Activated CD4-positive, alpha-beta T cell treated with anti-CD3 and anti-CD28 coated beads, Interleukin-2, Interleukin-4, amounts not matched to agents 100 ng/mL and 50 ng/mL, durations not matched to agents 16 hours and 8 hours (primary cell): ENCODE measurements at places on chromosomes 13 and 19.

DNA sequence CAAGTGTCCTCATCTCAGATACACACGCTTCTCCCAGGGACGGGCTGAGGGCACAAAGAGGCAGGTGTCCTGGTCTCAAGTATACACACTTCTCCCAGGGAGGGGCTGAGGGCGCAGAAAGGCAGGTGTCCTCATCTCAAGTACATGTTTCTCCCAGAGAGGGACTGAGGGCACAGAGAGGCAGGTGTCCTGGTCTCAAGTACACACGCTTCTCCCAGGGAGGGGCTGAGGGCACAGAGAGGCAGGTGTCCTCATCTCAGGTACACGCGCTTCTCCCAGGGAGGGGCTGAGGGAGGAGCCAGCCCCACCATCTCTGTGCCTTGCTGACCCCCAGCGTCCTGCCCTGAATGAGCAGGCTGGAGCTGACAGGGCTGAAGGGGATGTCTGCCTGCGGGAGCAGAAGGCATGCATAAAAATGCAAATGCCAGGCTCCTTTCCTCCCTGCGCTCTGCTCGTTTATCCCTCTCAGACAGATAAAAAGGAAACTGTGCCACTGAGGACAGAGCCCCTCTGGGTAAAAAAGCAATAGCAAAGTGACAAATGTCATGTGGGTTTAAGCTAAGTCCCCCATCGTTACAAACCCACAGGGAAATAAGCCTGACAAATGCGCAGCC, 96.1 kb upstream of the UQCRFS1 start:
- DNase-seq = no peak

GRCh38 chr13:46561691-46562090, 8.7 kb downstream of the LRCH1 start:
- no peak for DNase-seq

DNA sequence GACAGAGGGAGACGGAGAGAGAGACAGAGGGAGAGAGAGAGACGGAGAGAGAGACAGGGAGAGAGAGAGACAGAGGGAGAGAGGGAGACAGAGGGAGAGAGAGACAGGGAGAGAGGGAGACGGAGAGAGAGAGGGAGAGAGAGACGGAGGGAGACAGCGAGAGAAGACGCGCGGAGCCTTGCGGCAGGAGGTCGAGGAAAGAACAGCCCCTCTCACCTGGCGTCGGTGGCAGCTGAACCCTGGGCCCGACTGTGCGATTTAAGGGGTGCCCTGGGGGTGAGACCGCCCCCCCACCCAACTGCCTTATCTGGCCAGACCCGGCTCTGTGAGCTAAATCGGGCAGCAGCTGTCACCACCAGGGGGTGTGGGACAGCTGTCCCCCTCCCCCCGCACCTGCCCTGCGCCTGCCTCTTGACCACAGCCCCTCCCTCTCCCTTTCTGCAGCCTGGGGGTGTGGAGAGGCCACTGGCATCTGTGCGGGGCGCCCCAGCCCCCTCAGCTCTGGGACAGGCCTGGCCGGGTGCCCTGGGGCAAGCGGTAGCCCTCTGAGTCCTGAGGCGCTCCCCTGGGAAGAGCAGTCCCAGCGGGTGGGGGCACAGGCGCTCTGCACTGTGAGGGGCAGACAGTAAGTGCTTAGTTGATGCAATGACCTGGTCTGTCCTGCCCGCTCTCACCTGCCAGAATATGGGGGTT, 10.8 kb downstream of the JOSD2 start:
- no peak for DNase-seq

- no peak for DNase-seq
Observed at GRCh38 chr13:43315522-43315921, 292.1 kb downstream of the DNAJC15 start.

DNA sequence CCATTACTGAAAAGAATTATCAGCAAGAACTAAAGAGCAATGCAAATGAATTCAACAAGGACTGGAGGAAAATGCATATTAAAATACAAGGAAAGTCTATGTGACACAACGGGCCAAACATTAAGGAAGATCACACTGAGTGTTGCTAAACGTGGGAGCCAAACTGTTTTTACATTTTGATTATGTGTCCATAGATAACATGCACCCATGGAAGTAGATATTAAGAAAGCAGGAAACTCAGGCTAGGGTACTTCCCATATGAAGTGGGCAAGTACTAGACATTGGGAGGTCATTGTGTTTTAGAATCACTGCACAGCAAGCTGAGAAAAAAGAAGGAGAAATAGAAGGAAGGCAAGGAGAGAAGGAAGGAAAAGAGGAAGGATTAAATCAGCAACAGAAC, 161.8 kb downstream of the KCTD12 start:
- DNase-seq = no peak

DNA sequence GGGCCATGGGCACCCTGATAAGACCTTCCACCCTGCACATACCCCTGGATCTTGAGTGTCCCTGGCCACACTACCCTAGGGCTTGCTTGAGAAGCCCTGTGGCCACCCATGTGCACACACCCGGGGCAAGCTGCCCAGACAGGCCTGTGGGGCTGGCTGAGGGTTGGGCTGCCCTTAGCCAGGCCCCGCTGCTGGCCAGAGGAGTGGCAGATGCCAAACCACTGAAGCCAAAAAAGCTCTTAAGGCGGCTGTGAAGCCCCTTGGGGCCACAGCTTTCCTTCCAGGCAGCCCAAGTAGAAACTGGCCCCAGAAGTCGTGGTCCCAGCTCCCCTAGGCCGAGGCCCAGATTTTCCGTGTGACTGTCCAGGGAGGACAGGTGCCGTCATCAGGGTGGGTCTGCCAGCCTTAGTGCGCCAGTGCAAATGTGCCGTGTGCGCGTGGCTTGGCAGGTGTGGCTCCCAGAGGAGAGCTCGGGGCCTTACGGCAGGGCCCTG, 14.8 kb downstream of the CEBPG start:
- no peak for DNase-seq

DNA sequence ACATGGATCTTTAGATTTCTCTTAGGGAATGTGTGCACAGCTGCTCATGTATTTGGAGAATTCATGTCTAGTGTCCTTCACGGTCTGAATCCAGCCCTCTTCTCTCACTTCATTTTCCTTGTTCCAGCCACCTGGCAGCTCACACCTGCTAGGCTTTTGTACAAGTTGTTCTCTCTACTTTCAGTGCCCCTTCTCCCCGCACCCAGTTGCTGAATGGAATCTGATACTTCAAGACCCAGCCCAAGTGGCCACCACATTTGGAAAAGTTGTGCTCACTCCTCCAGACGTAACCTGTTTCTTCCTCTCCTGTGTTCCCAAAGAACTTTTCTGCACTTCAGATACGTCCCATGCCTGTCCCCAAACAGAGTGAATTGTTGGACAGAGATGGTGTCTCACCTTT, 235.6 kb downstream of the SHISA2 start:
- no peak for DNase-seq

- peak; percentile 41 for DNase-seq
Observed at GRCh38 chr13:31236211-31236786, 36.5 kb downstream of the B3GLCT start.

DNA sequence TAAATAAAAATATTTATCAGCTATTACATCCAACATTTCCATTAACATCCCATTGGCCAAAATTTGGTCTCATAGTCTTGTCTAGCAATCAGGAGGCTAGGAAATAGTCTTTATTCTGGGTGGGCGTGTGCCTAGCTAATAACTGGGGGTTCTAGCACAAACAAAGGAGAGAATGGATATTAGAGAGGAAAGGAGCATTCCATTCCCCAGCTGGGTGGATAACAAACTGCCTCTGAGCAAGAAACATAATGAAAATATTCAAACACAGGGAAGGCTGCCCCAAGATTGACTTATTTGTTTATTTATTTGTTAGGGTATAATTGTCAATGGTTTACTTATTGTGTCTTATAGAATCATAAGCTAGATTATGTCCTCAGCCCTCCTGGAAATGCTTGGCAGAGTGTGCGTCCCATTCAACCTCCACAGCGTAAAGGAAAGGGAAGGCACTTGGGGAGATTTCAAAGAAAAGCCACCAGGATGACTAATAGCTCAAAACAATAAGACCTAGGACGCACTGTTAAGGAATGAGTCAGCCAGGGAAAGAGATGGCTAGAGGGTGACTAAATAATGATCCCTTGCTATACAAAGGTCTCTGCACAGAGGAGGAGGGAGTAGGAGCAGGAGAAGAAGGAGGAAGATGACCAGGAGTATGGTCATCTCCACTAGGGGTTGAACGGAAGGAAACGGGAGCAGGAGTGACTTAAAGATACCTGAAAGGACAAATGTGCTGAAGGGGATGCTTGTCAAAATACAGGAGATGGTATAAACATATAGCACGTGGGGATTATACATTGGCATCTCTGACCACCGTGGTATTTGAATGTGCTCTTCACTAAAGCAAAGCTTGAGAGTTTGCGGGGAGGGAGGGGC, 23.5 kb upstream of the USP12 start:
- peak; percentile 78 for DNase-seq

DNA sequence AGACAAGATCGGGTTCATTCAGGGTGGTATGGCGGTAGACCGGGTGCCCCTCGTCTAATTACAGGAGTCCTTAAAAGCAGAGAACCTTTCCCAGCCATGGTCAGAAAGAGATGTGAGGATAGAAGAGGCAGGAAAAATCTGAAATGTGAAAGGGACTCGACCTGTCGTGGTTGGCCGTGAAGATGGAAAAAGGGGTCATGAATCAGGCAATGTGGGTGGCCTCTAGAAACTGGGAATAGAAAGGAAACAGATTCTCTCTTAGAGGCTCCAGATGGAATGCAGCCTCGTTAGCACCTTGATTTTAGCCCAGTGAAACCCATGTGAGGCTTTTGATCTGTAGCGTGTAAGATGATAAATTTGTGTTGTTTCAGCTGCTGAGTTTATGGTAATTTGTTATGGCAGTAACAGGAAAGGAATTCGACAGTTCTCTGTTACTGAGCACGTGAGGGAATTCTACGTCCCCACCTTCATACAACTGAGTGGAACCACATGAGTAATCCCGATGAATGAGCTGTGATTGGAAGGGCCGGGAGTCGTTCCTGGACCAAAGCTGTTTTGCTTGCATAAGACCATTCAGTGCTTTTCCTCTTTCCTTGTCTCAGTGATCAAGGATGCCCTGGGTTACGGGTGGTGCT, 11.0 kb upstream of the CA11 start:
- no peak for DNase-seq

- DNase-seq = no peak
Observed at GRCh38 chr19:51016798-51017683, 2.5 kb downstream of the KLK10 start.

- DNase-seq = no peak
Observed at GRCh38 chr19:11781295-11782057, 14.7 kb downstream of the ZNF441 start.

GRCh38 chr13:41137951-41138350, 5.3 kb upstream of the KBTBD6 start:
- no peak for DNase-seq

- no peak for DNase-seq
Observed at GRCh38 chr19:6172074-6172863, 36.8 kb downstream of the ACSBG2 start.

GRCh38 chr13:73816702-73817101, 317.5 kb downstream of the KLF12 start:
- no peak for DNase-seq

DNA sequence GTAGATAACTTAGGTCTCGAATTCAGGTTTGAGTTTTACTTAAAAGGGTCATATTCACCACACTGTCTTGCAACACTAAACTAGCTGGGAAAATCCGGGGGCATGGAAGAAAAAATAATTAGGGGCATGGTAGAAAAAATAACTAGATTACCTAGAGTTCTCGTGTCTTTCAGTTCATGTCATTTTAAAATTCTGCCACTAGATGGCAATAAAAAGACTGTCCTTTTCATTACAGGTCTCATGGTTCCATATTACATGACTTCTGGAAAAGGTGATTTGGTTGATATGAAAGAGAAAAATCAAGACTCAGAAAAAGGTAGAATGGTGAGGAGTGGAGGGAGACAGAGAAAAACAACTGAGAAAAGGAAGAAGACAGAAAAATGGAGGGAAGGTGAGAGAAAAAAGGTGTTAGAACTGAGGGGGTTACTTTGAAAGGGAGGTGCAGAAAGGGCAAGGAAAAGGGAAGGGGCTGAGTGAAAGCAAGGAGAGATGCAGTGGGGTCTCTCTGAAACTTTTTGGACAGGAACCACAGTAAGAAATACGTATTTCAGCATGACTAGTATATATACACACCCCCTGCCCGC, 299.0 kb downstream of the KLF12 start:
- DNase-seq = peak; percentile 55

GRCh38 chr19:46394402-46394797, 19.0 kb downstream of the CCDC8 start:
- DNase-seq = no peak

- no peak for DNase-seq
Observed at GRCh38 chr19:18967358-18968146, 26.5 kb upstream of the HOMER3 start.

DNA sequence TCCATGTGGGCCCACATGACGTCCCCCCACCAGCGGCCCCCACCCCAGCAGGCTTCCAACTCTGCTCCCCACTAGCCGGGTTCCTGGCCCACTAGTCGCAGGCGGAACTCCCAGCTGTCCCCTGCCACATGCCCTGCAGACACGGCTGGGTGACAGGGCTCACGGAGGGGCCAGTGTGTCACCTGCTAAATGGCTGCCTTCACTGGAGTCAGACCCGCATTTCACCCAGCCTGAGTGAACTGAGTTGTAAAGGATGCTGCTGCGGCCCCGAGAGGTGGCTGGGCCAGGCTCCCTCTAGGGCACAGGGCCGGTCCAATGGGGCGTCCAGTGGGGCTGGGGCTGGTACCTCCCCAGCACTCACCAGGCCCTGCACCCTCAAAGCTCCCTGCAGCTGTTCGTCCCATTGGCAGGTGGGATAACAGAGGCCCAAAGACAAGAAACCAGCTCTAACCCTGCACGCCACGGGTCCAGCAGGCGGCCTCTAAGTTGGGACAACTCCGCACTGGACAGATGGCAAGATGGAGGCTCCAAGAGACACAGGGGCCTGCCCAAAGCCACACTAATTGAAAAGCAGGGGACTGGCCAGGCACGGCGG, 3.2 kb downstream of the LMNB2 start:
- DNase-seq = no peak

- DNase-seq = no peak
Observed at GRCh38 chr19:11478167-11479089, 2.4 kb downstream of the ELAVL3 start.

GRCh38 chr19:45191375-45191774, 12.8 kb downstream of the BLOC1S3 start:
- DNase-seq = no peak

- no peak for DNase-seq
Observed at GRCh38 chr13:78587395-78587794, 16.0 kb downstream of the POU4F1 start.

GRCh38 chr19:898663-899062, 5.4 kb downstream of the RNU6-9 start:
- DNase-seq = no peak

GRCh38 chr19:33443638-33444561, 70.4 kb downstream of the CEBPG start:
- no peak for DNase-seq
